ENCODE measurements at places on chromosomes 7 and 10. TPM values are rescaled to one million over a fixed set of nuclear protein-coding genes. Genes with fewer than 3 reads are reported as not detected.

- no peak for DNase-seq
These were observed 38.7 kb downstream of the CALML3 start for GRCh38 chr10:5563321-5563961.

DNA sequence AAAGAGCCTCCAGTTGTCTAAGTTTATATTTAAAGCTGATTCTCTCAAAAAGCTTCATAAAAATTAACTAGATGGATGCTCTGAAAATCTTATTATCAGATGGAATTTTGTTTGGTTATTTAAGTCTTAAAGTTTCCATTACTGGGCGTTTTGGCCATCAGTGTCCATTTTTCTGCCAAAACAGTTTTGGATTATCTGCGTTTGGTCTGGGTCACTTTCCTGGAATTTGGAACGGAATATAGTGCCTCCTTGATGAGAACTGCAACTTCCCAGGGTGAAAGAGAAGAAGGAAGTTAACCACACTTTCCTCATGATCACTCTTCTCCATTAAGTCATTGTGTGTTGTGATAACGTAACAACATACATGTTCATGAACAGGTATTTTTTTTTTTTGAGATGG lies 764.9 kb upstream of the AUTS2 start:
- no peak for DNase-seq

DNA sequence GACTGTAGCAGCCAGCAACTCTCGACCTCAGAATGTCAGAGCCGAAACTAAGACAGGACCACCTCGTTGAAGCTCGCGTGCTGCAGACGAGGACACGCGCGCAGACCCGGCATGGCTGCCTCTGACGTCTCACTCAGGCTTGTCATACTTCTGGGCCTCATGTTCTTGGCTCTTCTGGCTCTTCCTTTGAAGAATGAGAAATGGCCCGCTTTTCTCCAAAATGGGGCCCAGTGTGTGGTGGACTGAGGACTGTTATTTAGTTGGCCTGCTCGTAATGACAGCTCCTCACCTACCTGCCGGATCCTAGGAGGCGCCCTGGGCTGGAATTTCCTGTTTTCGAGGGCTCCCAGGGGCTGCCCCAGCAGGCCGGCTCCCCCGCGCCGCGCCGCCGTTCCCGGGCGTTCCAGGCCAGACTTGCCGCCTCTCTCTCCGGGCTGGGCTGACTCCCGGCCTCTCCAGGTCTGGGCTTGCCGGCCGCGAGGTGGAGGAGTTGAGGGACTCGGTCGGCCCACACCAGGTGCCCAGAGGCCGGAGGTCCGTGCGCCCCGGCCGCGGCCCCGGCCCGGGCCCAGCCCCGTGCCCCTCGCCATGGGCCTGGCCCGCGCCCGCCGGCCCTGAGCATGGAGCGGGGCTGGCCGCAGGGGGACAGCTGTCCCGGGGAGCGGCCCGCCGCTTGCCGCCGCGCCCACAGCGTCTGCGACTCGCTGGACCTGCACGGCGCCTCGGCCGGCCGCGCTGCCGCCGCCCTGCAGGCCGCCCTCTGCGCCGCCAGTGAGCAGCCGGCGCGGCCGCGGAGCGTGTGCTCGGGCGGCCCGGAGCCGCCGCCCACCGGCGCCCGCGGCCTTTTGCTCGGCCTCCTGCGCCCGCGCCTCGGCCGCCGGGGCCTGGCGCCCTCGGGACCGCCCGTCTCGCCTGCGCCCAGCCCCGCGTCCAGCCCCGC lies 28.1 kb downstream of the AGAP3 start:
- DNase-seq, result no peak

- DNase-seq, result no peak
These were observed 170.8 kb upstream of the HABP2 start for GRCh38 chr10:113381981-113382509.

DNA sequence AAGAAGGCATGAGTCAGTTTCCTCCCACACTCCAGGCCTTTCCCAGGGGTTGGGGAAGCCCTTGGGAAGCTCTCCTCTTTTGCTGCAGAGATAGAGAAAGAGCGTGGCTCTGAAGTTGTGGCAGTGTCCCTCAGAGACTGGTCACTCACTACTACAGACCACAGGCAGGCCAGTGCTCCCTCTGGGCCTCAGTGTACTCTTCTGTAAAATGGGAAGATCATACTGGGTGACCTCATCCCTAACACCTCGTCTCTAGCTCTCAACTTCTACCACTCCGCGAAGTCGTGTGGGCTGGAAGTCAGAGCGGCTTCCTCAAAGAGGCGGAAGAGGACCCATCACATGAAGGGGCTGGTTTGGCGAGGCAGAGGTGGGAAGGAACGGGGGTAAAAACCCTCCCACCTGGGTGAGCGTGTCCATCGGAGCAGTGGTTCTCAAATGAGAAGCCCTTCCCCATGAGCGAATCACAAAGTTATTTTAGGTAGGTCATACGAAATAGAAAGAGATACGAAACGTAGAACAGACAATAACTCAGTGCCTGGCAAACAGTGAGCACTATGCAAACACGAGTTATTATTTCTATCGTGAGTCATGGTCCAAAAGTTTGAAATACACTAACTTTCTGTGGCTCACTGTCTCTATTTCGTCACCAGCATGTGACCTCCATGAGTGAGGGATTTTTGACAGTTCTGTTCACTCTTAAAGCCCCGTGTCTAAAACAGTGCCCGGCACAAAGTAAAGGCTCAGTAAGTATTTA lies 32.7 kb downstream of the PRKAG2 start:
- peak; percentile 46 for DNase-seq

GRCh38 chr10:11715815-11716494 lies 26.2 kb upstream of the ECHDC3 start:
- DNase-seq, result no peak

DNA sequence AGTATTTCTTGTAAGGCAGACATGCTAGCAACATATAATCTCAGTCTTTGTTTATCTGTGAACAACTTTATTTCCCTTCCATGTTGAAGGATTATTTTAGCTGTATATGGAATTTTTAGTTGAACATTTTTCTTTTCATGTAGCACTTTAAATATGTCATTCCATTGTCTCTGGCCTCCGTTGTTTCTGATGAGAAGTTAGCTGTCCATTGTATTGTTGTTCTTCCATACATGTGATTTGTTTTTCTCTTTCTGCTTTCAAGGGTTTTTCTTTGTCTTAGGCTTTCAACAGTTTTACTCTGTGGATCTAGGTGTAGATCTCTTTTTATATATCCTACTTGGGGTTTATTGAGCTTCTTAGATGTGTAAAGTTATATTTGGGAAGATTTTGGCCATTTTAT lies 66.3 kb upstream of the COMTD1 start:
- DNase-seq, result no peak

DNA sequence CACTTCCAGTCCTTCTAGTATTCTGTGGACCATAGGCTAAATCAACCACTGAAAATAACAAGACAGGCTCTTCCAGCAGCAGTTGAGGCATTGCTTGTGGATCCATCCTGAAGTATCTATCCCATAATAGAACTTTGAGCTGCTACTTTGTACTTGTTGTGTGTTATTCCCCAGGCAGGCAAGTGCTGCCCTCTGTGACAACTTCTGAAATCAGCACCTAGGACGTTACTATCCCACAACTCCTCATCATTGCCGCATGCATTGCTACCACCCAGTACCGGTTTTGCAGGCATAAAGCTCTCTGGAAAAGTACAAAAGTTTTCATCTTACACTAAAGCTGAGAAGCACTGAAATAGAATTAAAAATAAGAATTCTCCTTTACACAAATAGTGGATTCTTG lies 145.3 kb downstream of the HTR7 start:
- no peak for DNase-seq

- no peak for DNase-seq
These were observed 48.6 kb downstream of the CRTAC1 start for GRCh38 chr10:97981816-97982215.

GRCh38 chr10:48598936-48599829 lies 5.7 kb downstream of the ARHGAP22 start:
- DNase-seq, result no peak

- DNase-seq, result no peak
These were observed 19.3 kb upstream of the TSPAN13 start for GRCh38 chr7:16734148-16734726.

The CLDN3 gene
- not detected for total RNA-seq

The ZFYVE27 gene
- total RNA-seq, result 30.5 TPM

The OGDHL gene
- 0.05 TPM for total RNA-seq

The TAS2R3 gene
- total RNA-seq, result 0.78 TPM
